Left ventricle myocardium inferior (tissue), 1 donor: ENCODE measurements at places on chromosomes 16 and 17. TPM values are rescaled to one million over a fixed set of nuclear protein-coding genes. Genes with fewer than 3 reads are reported as not detected.

DNA sequence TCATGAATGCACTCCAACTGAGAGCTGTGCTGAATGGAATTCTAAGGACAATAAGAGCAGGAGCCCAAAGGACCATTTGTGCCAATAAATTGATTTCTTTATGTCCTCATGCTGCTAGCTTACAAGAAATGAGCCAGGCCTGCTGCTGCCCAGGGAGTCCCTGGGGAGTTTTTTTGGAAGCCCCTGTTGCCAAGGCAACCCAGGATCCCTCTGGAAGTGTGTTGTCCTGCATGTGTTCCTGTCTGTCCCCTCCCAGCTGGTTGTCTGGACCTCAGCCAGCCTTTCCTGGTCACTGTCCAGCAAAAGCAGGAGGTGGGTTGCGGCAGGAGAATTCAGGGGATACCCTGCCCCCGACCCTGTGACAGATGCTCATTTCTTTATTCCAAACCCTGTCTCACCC is 51.0 kb upstream of the GPRC5B start:
- DNase-seq, result no peak

DNA sequence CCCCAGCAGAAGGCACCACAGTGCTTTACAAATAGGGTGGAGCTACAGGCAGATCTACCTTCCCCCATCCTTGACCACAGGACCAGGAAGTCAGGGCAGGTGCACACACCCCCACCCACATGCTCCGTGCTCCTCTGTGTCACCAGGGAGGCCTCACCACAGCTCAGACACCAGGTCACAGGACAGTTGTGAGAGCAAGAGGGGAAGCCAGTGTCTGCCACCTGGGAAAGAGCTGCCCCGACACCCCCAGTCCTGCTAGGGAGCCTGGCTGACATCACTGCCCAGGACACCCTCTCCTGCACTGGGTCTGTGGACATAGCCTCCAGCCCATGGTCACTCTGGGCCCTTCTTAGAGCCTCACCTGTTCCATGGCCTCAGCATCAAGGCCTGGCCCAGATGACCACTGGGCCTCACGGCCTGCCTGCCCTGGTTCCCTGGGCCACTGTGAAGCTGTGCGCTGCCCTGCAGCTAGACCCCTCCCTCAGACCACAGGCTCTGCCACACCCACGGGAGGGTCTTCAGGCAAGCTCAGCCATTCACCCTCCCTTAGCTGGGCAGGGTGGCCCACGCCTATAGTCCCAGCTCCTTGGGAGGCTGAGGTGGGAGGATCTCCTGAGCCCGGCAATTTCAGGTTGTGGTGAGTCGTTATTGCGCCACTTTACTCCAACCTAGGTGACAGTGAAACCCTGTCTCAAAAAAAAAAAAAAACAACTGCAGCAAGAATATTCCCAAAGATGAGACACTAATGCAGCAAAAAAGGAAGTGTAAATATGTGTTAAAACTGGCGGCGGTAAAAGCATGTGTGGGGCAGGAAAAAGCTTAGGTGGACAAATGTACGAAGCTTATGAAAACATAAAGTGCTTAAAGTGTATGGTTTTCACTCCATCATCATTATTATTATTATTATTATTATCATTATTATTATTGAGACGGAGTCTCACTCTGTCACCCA is 14.2 kb downstream of the POLR3K start:
- no peak for DNase-seq

GRCh38 chr17:35080536-35080935 is 17.0 kb upstream of the RFFL start:
- no peak for DNase-seq

DNA sequence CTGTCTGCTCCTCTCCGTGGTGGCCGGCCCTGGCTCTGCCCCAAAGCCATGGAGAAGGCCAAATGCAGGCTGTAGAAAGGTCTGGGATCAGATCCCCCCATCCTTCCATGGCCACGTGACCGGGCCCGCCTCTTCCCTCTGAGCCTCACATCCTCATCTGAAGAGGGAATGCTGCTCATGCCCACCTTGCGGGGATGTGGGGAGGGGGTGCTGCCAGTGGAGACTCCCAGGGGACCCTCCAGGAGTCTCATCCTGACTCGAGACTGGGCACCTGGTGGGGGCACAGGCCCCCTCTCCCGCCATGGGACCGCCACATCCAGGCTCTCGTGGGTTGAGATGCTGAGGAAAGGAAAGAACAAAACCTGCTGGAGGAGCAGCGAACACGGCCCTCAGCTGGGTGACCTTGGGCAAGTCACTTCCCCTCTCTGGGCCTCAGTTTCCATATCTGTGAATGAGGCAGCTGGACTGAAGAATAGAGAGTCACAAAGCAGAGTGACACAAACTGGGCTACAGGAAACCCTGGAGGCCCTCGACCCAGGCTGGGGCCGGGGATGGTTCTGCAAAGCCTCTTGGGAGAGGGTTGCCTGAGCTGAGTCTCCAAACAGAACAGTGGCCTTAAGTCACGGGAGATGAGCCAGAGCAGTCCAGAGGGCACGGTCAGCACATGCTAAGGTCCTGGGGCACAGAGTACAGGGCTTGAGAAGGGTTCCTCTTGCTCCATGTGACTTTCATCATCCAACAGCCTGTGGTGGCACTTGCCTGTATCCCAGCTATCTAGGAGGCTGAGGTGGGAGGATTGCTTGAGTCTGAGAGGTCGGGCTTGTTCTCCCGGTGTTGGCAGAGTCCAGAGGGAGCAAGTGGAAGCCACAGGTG is 30.1 kb downstream of the SOCS1 start:
- no peak for DNase-seq

Gene SLC22A31
- total RNA-seq, result not detected

GRCh38 chr17:60857556-60858080 is 180.0 kb downstream of the BCAS3 start:
- DNase-seq, result no peak

Gene TBC1D3B
- total RNA-seq, result 3.4 TPM

Gene CIBAR2
- total RNA-seq, result not detected

DNA sequence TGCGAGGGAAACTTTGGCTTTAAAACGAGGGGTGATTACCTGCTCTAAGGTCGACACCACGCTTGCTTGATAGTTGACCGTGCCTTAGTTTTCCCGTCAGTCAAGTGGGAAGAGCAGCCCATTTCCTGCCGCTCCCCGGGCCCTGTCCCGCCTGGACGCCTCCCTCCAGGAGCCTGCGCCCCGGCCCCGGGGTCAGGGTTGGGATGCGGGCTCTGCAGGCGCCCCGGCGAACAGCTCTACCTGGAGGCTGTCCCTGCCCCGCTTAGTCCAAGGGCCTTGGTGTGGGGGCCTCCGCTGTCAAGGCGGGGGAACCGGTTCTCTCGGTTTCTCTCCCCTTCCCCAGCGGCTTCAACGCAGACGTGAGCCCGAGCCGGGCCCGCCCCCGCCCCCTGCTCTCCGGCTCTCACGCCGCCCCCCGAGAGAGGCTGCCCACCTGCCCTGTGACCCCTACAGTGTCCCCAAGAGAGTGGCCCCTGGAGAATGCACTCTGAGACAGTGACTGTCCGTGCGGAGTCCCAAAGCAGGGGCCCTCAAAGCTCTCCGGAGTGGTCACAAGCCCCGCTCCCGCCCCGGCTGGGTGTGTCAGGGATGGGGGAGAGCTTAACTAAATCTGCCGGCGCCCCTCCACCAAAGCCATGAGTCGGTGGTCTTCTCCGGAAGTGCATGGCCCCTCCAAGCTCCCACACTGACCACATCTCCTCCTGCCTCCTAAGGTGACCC is 117.4 kb upstream of the SMURF2 start:
- no peak for DNase-seq
